ENCODE measurements at places on chromosomes 2 and 18.

DNA sequence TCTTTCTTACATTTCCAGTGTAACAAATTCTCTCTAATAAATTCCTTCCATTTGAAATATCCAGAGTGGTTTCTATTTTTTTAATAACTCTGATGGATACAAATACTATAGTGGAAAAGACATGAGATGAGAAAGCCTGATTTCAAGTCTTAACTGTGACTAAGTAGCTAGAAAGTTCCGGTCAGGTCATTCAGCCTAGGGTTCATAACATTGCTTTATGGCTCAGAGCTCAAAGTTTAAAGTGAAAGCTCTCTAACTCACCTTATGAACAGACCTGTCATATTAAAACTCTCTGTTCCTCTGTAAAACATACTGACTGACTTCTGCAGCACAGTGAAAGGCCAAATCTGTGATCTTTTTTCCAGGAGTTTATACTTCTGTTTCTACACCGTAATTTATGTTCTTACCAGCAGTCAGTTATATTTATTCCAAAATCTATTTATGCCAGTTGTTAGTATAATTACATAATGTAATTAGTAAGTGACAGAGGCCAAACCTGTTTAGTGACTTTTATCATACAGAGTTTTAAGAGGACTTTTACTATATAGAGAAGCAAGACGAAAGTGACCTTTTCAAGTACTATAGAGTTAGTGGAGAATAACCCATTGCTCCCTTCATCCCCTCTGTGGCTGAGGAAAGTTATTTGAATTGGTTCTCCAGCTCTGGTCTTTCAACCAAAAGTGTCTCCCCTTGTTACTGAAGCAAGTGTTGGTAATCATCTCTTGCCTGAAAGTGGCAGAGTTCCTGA lies 118.8 kb upstream of the PDE1A start:
- DNase-seq: no peak

DNA sequence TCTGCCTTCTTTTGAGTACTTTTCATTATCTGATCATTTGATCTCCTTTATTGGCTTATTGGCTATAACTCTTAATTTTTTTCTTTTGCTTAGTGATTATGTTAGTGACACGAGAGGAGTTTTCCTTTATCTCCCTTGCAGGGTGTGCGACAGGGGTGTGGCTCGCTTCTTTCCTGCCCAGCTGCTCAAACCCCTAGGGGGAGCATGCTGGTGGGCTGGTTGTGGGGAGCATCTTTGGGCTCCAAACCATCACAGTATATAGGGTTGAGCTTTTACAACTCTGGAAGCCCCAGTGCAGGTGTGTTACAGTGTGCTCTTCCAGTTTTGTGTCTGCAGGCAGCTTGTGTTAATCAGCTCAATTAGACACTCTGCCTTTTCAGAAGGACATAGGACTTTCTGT lies 357.0 kb upstream of the TMEFF2 start:
- no peak for DNase-seq

DNA sequence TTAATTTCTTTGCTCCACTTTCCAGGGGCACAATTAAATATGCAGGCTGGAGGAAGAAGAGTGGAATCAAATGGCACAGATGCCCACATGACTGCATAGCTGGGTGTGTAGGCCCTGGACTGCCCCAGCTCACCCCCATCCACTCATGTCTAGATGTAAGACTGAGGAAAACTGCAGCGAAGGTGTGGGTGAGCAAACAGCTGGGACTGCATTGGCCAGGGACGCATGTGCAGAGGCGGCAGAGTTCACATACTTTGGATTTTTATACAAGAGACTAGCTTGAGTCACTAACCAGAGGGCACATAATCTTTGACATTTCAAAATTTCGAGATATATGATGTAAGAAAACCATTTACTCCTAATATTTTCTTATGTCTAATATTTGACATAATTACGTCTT lies 60.1 kb downstream of the SPIRE1 start:
- no peak for DNase-seq

- DNase-seq: no peak
Observed at GRCh38 chr2:153394686-153395085, 83.9 kb downstream of the RPRM start.

GRCh38 chr2:158339513-158339912 lies 117.0 kb downstream of the CCDC148 start:
- no peak for DNase-seq

- no peak for DNase-seq
Observed at GRCh38 chr2:221360312-221360711, 211.8 kb downstream of the EPHA4 start.

GRCh38 chr2:198362740-198363139 lies 558.3 kb downstream of the PLCL1 start:
- DNase-seq: no peak

DNA sequence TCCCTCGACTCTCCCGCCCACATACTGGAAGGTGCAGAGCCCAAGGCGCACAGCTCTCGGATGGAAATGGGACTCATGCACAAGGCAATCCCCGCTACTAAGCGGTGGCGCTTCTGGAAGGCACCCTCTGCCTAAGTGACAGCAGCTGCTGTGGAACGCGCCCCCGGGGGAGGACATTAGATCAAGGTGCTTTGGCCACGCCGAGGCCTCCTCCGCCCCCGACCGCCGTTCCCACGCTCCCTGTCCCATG lies 202 bp downstream of the MCEE start:
- no peak for DNase-seq

DNA sequence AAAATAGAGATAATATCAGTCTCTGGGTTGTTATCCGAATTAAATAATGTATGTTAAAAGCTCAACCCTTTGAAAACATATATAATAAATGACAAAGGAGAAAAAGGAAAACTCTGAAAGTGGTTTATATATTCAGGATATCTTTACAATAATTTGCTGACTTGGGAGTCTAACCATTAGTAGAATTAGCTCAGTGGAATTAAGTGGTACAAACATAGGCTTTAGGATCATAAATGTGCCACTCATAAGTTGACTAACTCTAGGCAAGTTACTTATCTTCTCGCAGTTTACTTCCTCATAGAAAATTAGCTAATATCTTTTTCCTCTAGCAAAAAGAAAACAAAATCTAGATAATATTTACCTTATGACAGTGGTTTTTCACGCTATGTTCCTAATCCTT lies 44.6 kb downstream of the HEATR5B start:
- no peak for DNase-seq

GRCh38 chr2:157442191-157442590 lies 1.7 kb downstream of the CYTIP start:
- no peak for DNase-seq

- no peak for DNase-seq
Observed at GRCh38 chr2:14535156-14535555, 97.4 kb upstream of the LRATD1 start.

DNA sequence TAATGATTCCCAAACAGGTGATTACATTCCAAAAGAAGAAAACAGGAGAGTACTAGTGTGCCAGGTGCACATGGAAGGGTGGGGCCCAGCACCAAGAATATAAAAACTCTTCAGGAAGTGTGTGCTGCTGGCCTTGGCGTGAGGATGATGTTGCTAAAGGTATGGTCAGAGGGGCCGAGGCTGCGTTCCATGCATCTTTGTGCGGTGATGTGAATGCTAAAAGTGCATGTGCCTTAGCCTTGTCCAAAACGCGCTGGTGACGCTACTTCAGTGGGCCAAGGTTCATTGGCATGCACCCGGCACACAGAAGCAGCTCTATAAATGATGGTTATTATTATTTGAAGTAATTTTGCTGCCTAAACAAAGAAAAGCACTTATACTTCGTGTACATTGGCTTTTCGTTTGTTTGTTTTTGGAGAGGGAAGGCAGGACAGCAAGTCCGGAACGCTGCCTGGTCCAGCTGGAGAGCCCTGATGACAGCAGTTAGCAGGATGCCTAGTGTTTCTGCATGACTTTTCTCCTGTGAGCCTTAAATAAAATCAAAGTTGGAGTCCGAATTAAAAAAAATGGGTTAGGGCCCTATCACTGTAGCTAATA lies 2.9 kb downstream of the ALKAL2 start:
- no peak for DNase-seq

DNA sequence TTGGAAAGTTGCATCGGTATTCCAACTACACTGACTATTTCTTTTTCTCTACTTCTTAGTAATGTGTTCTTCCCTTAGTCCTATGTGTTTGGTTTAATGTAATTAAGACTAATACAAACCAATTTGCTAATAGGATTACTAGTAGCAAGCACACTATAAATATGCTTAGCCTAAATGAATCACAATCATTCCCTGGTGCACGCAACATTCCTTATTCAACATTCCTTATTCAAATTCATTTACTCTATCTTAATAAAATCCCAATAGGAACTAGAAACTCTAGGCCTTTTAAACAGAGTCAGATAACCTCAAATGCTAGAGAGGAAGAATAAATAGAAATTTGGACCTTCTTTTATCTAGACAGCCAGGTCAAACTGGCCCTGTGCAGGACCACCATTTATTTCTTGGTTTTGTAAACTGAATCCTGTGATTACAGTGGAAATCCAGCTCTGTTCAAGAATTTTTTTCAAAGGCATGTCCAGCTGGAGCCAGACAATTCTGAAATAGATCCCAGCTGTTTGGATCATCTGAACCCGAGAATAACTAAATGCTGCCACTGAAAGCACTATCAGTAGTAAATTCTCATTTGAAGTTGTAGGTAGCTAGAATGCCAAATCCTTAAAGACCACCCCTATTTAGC lies 103.1 kb downstream of the PPP1R1C start:
- no peak for DNase-seq

DNA sequence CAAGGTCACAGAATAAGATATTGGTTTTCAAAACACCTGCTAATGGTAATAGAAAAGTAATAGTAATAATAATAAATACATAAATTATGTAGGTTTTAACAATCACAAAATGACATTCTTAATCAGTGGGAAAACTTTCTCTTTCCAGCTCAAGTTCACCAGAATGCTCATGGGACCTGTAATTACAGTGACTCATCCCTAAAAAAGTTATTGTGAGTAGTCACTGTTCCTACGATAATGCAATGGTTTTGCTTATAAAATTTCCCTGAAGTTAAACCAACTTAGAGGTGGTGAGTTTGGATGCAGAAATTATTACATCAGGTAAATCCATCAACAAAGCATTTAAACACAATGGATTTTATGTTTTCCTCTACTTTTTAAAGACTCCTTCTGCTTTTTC lies 502.3 kb downstream of the PID1 start:
- no peak for DNase-seq

- no peak for DNase-seq
Observed at GRCh38 chr2:179861416-179862067, at the start of gene ZNF385B. TSS of gene ZNF385B (minus strand) at chr2:179861612.

DNA sequence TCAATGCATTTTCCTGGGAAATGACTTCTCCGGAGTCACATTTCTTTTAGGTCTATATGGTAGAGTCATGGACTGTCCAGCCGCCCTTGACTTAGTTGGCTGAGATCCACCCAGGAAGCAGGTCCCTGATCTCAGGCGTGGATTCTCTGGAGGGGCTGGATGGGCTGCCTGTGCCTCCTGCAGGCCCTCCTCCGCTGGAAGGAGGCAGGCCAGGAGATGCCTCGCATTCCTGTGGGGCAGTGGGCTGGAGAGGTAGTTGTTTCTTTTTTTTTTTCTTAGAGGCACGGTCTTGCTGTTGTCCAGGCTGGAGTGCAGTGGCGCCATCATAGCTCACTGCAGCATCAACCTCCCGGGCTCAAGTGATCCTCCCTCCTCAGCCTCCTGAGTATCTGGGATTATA lies 129.0 kb upstream of the MYCN start:
- no peak for DNase-seq

DNA sequence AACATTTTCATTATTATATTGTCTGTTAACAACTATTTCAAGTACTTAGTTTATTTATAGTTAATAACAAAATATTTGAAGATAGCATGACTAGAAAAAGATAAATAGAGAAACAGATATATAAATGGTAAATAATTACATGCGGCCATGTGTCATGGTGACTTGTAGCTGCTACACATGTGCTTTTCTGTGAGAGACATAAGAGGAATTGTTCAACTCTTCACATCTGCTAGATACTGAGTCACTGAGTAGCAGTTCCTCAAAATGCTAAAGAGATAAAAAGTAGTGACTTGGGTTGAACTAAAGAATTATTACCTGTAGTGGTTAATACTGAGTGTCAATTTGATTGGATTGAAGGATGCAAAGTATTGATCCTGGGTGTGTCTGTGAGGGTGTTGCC lies 37.5 kb upstream of the SCN9A start:
- DNase-seq: no peak

DNA sequence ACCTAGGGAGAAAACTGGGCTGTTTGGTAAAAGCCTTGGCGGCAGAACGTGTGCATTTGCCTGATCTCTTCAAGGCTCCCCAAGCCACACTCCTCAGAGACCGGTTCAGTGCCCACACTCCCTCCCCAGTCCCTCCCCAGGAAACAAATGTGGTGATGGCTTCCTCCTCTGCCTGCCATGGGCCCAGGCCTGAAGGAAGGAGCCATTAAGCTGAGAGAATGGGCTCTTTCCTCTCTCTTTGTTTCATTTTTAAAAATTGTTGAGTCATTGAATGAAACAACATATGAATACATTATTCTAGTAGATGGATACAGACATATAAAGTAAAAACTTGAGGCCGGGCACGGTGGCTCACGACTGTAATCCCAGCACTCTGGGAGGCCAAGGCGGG lies 50.6 kb upstream of the YWHAQ start:
- no peak for DNase-seq

- no peak for DNase-seq
Observed at GRCh38 chr2:109139865-109140396, 10.9 kb downstream of the SH3RF3 start.

GRCh38 chr2:109397893-109398292 lies 215.9 kb downstream of the SEPTIN10 start:
- DNase-seq: no peak

GRCh38 chr2:224646242-224646846 lies 61.2 kb upstream of the CUL3 start:
- peak; percentile 19 for DNase-seq

- DNase-seq: peak; percentile 71
Observed at GRCh38 chr2:84970210-84970867, 622 bp upstream of the KCMF1 start.

Measured in stimulated activated naive CD8-positive, alpha-beta T cell treated with anti-CD3 and anti-CD28 coated beads, Interleukin-15, amount 100 ng/mL, for 72 hours (primary cell).